ENCODE measurements at places on chromosomes 5 and 9.

GRCh38 chr9:18997151-18997550, 35.9 kb downstream of the SAXO1 start:
- DNase-seq, result no peak

DNA sequence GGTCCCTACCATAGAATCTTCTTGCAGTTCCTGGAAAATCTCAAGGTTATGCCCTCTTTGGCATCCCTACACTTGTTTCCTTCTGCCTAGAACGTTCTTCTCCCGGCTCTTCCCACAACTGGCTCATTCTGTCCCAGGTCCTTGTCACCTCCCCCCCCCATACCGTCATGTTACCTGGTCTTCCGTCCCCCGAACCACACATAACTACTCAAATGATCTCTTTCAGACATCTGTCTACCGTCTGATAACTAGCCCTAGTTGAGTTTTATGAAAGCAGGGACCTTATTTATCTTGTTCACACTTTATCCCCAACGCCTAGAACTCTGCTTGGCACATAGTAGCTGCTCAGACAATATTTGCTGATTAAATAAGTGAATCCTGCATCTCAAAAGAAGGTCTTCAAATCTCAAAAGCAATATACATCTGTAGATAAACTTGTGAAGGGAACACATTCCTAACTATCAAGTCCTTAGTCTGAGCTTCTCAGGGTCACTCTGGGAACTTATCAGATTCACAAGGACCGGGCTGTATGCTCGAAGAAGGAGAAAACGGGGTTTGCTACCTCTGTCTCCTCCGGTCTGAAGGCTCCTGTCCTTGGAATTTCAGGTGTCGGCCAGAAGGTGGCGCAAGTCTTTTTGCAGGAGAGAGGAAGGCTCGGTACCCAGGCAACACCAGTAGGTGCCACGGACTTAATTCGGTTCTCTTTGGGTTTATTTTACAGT, 30.0 kb downstream of the LCP2 start:
- peak; percentile 58 for DNase-seq

DNA sequence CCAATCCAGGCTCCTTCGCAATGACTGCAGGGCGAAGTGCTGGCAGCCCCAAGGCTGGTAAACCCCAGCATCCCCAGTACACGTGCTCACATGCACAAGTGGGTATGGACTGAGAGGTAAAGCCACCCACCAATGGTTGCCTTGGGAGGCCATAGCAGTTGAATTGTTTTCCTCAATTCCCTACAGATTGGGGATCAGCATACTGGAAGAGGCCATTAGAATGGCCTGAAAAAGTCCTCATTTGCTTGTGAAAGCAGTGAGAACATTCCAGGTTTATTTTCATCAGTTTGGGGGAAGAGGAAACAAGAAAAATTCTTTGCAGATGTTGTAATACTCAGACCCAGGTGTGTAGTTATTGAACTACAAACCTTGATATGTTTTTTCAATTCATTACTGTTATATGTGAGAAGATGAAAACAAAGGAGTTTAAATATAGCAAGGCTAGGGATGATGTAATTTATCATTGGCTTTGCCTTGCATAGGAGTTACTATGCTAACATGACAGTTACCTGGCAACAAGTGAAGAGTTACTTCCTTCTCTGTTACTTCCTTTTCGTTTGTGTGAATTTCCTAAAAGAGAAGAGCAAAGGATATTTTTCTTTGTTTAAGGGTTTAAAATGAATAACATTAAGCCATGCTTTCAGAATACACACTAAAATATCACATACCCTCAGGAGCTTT, 36.4 kb downstream of the MTMR12 start:
- DNase-seq, result no peak

DNA sequence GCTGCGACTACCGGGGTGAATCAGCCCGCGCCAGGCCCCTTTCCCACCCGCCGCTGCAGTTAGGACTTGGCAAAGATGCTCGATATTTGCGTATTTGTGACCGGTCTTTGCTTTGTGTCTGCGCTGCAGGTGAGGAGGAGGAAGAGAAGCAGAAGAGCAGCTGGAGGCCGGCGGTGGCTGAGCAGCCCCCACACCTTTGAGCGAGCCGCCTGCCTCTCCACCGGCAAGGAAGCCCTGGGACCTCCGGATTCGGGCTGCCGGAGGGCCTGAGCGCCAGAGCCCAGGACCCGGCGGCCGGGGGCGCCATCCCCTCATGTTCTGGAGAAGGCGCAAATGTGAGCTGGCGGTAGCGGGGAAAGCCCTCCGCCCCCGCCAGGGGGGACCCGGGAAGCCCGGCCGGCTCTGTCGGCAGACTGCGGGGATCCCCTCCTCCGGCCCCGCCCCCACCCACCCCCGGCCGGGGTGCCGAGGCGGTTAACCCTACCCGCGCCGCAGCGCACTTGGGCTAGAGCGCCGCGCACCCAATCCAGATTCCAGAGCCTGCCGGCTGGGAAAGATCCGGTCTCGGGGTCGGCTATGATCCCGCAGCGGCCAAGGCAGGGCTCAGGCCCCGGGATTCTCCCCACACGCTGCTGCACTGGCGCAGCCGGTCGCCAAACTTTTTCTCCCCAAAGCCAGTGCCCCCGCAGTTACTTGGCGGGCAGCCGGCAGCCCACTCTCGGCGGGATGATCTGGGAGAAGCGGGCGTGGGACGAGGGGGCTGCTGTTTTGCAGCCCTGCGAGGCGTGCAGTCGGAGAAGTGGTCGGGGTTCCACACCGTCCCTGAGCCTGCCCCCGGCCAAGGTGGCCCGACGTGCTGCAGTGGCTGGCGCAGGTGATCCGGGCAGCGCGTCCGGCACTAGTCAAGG, 800 bp upstream of the KCNN2 start:
- DNase-seq, result no peak

GRCh38 chr5:17356551-17356950, 139.1 kb downstream of the BASP1 start:
- DNase-seq, result no peak

- no peak for DNase-seq
These were observed 47.5 kb upstream of the ORM1 start for GRCh38 chr9:114275246-114276004.

GRCh38 chr9:133233681-133234432, 24.8 kb upstream of the OBP2B start:
- no peak for DNase-seq

- DNase-seq, result no peak
These were observed 451.6 kb downstream of the CDH18 start for GRCh38 chr5:19536387-19536786.

DNA sequence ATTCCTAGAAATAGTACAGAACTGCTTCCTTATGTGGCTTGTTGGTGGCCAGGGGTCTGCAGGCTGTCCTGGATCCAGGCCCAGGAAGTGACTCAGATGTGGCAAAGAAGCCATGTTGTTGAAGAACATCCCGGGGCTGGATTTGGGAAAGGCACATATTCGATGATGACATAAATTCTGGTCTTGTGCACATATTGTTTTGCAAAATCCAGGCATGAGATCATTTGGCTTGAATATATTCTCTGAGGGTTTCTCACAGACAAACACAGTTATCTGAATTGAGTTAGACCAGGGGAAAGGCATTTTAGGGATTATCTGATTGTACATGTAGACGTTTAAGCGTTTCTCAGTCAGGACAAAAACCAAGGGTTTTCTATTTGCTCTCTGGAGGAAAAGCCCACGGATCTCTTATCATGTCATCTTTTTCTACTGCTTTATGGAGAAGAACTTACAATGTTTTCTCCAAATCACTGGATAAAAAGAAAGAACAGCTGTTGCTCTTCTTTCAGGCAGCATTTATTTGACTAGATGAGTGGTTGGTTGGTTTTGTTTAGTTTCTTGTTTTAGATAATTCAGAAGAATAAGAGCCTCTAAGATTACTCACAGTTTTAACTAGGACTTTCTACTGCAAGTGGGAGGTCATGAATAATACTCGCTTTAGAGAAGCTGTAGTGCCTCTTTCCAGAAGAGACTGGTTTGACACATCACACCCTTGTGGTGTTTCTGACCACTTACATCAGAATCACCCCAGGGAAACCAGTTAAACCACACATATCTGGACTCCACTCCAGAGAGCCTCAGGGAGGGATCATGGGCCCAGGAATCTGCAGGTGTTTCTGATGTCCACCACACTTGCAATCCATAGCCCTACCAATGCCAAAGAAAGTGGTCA, 29.5 kb upstream of the LHFPL2 start:
- no peak for DNase-seq

- no peak for DNase-seq
These were observed 1359.8 kb upstream of the CDH9 start for GRCh38 chr5:28398185-28398584.

- no peak for DNase-seq
These were observed 4.8 kb downstream of the GPX3 start for GRCh38 chr5:151025250-151025606.

- no peak for DNase-seq
These were observed 83.8 kb upstream of the FCN1 start for GRCh38 chr9:135001526-135001925.

All from activated CD4-positive, CD25-positive, alpha-beta regulatory T cell (primary cell).